ENCODE measurements at places on chromosomes 3 and 15.

- no peak for DNase-seq
Measured at GRCh38 chr3:38021196-38021595, 8.2 kb downstream of the PLCD1 start.

DNA sequence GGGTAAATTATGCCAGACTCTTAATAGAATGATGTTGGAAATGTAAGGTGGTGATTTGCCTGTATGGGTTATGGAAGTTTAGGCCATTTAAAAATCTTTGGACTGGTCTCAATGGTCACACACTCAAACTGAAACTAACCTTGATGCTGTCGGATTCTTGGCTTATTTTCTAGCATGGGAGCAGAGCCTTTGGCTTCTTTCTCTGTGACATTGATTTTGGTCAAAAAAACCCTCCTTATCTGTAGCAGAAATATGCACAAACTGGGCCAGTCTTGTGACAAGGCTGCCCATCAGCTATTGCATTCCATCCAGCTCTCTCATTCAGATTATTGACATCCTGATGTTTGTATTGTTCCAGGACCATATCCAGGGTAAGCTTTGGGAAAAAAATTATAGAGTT is 35.9 kb downstream of the ARPP21 start:
- no peak for DNase-seq

- DNase-seq: no peak
Measured at GRCh38 chr3:196599734-196600128, 31.3 kb downstream of the FBXO45 start.

DNA sequence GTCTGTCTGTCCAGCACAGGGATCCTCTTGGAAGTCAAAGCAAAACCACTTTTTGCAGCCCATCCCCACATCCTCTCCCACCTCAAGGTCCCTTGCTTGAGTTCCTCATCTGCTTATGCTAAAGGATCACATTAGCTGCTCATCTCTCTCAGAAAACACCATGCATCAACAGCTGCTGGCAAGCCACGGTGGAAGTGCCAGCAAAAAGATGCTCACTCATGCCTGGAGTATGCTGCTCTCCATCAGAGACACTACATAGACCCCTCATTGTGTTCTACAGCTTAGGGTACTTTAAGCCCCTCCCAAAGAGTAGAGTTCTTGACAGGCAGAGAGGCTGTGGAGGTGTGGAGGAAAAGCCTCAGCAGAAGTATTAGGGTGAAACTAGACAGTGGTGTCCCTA is 94.6 kb upstream of the COL8A1 start:
- no peak for DNase-seq

- no peak for DNase-seq
Measured at GRCh38 chr3:175989161-175989560, 1130.0 kb downstream of the NAALADL2 start.

DNA sequence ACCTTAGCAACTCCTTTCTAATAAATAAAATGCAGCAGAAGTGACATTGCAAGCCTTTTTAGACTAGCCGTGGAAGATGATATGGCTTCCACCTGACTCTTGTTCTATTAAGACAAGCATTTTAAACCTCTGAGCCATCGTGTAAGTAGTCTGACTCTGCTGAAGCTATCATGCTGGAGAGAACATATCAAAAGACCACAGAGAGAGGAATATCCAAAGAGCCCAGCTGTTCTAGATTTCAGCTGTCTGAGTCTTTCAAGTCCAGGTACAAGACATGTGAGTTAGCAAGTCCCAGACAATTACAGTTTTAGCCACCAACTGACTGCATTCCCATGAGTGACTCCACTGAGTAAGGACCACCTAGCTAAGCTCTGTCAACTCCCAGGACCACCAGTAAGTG is 517.0 kb upstream of the NAALADL2 start:
- DNase-seq: peak; percentile 77

DNA sequence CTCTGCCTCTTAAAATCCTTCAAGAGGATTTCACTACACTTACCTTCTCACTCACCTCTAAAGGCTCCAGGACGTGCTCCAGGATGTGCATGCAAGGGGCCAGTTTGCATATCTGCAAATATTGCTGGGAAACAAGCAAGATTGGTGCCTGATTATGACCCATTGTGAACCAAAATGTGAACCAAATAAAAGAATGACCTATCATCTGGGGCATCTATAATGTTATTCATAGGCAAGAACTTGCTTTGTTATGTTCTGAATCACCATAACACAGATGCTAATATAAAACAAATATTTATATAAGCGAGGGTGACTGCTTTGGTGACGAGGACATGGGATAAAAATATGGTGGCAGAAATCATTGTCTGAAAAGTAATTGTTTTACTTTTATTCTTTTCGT is 5.5 kb downstream of the IL12A start:
- DNase-seq: no peak

Measured in fibroblast of upper back skin (primary cell).